ENCODE measurements at places on chromosomes 6 and 20.

DNA sequence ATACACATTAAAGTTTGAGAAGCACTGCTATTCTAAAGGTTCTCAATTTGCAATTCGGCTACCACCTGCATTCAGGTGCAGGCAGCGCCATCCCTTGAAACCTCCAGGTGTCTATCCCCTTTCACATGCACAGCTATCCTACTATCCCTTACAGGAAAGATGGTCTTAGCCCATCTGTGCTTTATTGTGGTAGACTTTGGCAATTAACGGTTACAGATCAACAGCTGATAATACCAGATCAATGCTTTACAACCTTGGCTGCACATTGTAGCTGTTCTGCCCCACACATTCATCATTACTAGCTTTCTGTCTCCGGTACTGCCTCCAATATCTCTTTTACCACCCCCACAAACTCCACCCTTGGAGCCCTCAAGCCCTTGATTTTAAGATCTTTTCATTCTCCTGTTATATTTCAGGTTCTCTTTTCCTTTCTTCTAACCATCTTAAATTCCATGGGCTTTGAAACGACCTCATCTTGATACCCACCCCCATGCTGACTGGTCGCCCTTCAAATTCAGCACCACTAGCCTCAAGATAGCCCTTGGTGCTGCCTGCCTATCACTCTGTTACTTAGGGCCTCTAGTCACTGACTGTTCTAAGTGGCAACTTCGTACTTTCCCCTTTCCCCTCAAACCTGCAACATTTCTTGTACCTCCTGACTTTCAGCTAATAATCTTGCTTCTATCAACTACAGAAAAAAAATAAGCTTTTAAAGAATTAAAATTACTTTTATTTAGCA is 50.8 kb downstream of the SPTLC3 start:
- DNase-seq, result no peak

DNA sequence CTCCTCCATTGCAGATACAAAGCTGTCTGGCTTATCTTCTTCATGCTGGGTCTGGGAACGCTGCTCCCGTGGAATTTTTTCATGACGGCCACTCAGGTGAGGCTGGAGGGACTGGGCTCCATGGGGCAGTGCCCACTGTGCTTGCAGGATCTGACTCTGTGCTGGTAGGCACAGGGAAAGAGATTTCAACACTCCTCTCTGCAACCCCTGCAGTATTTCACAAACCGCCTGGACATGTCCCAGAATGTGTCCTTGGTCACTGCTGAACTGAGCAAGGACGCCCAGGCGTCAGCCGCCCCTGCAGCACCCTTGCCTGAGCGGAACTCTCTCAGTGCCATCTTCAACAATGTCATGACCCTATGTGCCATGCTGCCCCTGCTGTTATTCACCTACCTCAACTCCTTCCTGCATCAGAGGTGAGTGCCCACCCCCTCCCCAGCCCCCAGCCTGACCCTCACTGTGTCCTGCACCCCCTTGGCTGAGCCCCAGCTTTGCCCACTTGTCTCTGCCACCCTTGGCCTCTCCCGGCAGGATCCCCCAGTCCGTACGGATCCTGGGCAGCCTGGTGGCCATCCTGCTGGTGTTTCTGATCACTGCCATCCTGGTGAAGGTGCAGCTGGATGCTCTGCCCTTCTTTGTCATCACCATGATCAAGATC is 6.1 kb downstream of the SLC29A1 start:
- no peak for DNase-seq

DNA sequence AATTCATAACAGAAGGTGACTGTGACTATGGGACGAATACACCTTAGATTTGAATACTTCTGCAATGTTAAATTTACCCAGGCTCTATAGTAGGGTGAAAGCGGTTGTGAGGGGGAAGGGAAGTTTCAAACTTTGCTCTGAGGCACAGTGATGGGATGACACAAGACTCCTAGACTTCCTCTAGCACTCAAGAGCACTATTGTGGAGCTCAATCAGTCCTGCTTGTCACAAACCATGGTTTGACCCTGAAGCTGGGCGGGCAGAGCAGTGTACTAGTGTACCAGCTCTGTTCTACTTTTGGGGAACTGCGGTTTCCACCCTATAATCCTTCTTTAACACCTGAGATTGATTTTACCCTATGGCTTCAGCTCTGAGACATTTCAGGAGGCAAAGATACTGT is 17.1 kb downstream of the TRIM27 start:
- no peak for DNase-seq

- DNase-seq, result no peak
These were observed 5.9 kb downstream of the AARS2 start for GRCh38 chr6:44307217-44307616.

DNA sequence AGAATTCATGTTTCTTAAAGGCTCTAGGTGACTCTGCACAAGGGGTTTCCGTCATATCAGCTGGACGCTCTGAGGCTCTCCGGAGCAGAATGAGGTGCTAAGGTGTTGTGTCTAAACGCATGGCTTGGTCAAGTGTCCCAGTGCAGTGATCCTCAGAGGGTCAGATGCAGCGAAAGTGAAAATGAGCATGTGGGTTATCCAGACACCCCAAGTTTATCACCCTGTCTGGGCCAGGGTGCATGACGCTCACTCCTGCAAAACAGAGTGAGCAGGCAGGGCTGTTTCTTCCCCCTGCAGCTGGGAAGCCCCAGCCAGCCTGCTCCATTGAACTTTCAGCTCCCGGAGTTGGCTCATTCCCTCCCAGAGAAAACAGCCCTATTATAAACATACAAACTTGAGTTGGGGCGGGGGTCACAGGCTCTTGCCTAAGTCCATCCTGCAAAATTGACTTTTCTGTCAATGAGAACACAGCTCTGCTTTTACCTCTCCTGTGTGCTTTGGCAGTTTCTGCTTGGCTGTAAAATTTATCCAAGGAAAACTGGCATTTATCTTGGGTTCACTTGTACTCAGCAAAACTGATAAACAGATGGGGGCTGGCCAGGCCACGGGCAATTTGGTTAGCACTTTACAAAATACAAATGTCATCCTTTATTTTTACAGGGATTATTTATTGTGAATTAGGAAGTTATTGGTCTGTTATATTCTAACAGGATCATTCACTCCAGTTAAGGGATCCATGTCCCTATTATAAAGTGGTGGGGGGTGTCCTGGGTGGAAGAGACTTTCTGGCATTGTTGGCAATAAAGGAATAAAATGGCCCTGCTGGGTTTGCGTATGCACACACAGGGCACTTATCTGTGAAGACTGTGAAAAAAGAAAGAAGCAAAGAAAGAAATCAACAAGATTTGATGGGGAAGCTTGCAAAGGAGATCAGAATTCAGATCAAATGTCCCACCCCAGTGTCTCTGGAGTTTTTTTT is 154.9 kb downstream of the FOXA2 start:
- DNase-seq, result no peak

DNA sequence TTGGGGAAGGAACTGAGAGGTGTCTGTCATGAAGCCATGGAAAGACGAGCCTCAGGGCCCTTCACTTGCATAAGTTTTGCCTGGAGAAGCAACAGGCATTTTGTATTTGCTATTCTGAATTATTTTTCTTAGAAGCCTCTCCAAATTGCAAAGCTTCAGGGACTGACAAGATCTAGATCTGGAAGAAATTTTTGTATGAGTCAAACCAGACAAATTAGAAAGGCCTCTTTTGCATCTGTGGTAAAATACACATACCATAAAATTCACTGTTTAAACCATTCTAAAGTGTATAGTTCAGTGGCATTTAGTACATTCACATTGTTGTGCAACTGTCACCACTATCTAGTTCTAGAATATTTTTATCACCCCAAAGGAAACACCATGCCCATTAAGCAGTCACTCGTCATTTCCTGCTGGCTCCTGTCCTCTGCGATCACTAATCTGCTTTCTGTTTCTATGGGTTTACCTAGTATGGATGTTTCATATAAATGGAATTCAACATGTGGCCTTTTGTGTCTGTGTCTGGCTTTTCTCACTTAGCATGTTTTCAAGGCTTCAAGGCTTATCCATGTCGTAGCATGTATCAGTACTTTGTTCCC is 269.1 kb downstream of the PHF3 start:
- no peak for DNase-seq

DNA sequence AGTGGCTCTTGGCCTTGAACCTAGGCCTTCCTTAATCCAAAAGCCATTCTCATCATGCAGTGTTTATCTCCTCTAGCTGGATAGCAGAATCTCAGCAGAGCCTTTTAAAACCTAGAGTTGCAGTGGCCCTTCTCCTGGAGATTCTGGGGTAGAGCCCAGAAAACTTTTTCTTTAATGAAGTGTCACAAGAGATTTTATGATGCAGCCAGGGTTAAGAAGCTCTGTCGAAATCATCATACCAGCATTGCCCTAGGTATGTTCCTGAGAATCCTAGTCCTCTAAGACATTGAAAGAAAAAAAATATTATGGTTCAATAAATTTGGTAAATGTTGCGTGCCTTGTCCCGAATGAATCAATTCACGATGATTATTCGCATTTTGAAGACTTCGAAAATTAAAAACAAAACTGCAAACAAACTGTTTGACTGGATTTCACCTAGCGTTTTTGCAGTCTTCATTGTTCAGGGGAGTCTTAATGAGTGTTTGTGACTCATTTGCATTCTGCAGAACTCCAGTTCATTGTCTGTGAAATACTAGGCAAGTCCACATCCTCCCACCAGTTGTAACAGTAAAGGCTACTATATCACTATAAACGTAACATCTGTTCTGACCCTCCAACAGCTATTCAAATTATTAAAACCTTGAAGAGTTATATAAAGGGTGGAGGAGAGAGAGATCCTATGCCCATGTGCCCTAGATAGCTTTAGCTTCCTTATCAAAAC is 198.6 kb downstream of the UST start:
- DNase-seq, result no peak

GRCh38 chr6:119261944-119262284 is 87.6 kb downstream of the MAN1A1 start:
- DNase-seq, result no peak

- DNase-seq, result no peak
These were observed 10.7 kb upstream of the RAET1L start for GRCh38 chr6:150036081-150036480.

DNA sequence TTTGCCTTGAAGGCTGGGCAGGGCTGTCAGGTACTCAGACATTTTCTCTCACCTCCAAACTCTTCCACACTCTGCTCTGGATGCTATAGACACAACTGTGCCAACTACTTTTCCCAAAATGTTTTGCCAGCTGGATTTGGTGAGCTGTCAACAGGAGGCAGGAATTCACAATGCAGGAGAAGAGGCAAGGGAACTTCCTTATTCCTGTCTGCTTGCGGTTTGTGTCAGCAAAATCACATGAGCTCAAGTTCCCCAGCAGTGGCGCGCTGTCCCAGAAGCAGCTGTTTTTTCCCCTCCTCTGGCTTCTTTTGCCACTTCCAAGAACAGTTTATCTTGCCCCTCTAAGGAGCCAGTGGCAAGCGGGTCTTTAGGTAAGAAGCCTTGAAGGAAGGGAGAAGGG is 608.2 kb downstream of the PRKN start:
- DNase-seq, result no peak

- no peak for DNase-seq
These were observed 94.2 kb upstream of the TAB2 start for GRCh38 chr6:149223120-149223903.

DNA sequence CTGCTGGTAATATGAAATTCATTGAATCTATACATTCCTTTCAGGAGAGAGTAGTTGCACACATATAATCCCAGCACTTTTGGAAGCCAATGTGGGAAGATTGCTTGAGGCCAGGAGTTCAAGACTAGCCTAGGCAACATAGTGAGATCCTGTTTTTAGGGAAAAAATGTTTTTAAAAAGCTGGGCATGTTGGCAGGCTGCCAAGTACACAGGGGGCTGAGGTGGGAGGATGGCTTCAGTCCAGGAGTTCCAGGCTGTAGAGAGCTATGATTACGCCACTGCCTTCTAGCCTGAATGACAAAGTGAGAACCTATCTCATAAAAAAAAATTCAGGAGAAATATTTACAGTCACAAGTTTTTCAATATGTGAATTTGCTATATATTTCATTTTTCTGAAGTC is 71.9 kb downstream of the GRM1 start:
- no peak for DNase-seq

GRCh38 chr6:135084916-135085269 is 30.3 kb upstream of the HBS1L start:
- DNase-seq, result no peak

DNA sequence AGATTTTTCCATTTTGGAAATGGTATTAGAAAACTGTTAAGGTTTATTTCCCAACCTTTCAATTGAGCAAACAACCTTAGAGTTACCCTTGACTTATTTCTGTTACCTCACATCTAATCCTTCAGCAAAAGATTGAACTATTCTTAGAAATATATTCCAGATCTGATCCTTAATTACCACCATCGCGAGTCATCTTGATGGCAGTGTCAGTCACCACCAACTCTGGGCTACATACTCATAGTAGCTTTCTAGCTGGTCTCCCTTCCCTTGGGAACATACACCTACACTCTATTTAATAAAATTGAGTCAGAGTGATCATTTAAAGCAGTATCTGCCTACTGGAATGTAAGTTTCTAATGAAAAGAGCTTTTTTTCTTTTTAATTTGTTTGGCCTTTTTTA is 308.2 kb downstream of the EYS start:
- no peak for DNase-seq

DNA sequence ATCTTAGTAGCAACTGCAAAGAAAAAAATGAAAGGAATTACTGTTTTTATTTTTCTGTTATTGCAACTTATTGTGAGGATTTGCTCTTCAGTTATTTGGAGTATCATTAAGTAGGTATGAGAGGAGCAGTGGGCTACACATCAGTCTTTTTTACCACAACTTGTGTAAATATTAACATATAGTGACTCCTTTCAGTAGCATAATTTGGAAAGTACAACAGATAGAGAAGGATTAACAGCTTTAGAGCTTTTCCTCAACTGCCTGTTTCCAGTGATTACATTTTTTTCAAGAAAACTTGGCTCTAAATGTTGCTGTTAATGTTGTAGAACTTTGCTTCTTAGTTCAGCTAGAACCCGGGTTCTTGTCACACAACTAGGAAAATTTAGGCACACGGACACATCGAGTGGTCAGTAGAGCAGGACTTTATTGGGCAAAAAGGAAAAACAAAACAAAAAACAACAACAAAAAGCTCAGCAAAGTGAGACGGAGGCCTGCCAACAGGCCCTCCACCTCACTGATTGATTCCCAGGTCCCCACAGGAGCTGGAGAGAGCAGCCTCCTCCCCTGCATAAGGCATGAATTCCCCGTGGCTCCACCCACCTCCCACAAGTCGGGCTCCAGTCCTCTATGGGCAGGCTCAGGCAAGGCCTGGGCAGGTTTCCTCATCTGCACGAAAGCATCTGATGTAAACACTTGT is 75.1 kb downstream of the ADGRG6 start:
- DNase-seq, result no peak

- DNase-seq, result no peak
These were observed 40.8 kb upstream of the EPB41L1 start for GRCh38 chr20:36113566-36114250.

- no peak for DNase-seq
These were observed 3.3 kb upstream of the ASXL1 start for GRCh38 chr20:32354592-32355416.

Data from stimulated activated CD4-positive, alpha-beta T cell treated with anti-CD3 and anti-CD28 coated beads, Interleukin-1b, Interleukin-23, amount 100 ng/mL, for 4 hours (primary cell).